NT2/D1 (cell line): ENCODE measurements at places on chromosomes 6 and 20.

- DNase-seq: no peak
Measured at GRCh38 chr6:105021399-105021798, 64.5 kb downstream of the LIN28B start.

- peak; percentile 97 for DNase-seq
Measured at GRCh38 chr20:3820048-3820900, at the start of gene AP5S1. Gene AP5S1, plus strand, starts transcription at chr20:3820547. Its CDS starts 1,571 bp downstream, at chr20:3822118.

DNA sequence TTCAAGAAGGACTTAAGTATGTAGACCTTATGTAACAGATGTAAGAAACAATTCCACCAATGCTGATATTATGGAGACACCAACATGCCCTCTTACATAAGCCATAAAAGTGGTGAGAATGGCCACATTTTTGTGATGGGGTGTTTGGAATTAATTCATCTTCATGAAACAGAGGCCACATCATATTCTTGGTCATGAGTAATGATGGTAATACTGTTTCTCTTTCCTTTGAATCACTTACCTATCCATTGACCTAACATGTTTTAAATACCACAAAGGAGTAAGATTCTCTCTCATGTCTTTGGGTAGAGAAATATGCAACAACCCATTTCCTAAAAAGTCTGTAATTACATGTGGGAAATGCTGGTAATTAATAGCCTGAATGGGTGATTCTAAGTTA lies 545.4 kb upstream of the FLRT3 start:
- DNase-seq: no peak

GRCh38 chr6:156175971-156176421 lies 601.2 kb upstream of the ARID1B start:
- peak; percentile 66 for DNase-seq

- no peak for DNase-seq
Measured at GRCh38 chr20:11437611-11438380, 479.9 kb upstream of the BTBD3 start.

DNA sequence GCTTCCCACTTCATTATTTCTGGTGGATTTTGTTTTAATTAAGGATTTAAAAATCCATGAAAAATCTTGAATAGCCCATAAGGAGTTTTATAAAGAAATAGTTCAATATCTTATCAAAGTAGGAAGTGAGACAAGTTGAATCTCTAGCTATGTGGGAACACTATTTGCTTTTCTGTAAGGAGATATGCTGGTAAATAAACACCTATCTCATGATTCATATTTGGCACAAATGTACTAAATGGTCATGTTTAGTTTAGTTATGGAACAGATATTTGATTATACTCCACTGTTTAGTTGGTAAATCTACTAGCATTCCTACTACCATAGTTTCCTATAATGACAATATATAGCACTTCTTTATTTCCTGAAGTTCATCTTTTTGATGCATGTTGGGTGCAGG lies 239.9 kb upstream of the CEP162 start:
- no peak for DNase-seq

DNA sequence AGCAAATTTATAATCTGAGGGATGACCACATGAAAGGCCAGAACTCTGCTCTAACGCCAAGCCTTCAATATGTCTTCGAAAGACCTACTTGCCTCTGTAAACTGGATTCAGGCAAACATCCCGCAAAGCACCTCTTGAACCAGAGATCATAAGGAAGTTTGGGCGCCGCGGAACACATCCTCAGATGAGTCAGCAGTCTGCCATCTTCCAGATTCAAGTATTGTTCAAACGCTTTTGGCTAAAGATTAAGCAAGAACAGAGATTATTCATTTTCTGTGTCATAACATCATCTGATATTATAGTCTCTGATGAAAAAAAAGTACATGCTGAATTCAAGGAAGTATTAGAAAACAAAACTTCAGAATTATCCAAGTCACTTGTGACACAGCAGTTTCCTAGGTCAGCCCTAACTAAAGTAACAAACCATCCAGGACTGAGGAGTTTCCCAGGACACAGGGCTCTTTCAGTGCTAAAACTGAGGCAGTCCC lies 20.8 kb downstream of the TBC1D7 start:
- no peak for DNase-seq

DNA sequence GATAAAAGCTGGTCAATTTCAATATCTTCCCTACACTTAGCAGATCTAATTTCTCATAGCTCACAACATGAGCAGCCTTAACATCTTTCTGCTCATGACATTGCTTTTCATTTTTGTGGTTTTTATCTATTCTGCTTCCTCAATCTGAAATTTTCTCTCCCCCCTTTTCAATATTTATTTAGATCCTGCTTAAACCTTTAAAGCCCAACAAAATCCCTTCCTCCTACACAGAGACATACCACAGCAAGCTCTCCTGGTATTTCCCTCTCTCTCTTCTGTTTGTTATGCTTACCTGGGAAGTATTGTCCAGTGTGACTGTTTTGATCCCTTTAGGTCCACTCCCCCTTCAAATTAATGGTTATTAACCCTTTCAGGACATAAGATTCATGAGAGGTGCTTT lies 582.5 kb downstream of the RFPL4B start:
- DNase-seq: no peak

- no peak for DNase-seq
Measured at GRCh38 chr6:170265655-170266054, 25.2 kb downstream of the DLL1 start.

GRCh38 chr6:83429857-83430610 lies 817 bp downstream of the ME1 start:
- no peak for DNase-seq

DNA sequence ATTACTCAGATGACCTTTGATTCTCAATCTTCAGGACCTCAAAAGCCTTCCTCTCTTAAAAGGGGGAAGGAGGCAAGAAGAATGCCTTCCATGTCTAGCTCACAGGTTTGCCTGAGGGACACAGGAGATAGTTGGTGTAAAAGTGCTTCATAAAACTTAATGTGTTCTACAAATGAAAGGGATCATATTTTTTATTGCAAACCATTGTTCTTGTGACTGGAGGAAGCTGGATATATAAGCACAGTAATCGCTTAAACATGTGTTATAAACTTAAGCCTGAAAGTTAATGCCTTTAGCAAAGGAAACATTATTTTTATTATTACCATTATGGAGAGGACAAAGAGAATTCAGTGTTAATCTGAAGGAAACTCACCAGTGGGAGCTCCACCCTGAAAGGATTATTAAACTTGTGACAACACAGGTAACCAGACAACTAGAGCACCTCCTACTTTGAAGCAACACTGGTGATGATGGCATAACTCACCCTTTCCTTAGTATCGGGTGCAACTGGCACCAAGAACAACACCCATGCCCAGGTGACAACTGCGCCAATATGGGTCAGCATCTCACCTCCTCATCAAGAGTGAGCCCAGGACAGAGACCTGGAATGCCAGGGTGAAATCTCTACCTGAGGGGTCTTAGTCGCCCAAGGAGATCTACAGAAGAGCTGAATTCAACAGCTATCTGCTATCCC lies 288.7 kb upstream of the PRDM1 start:
- no peak for DNase-seq

- DNase-seq: no peak
Measured at GRCh38 chr6:41901882-41902519, 6.8 kb upstream of the USP49 start.

DNA sequence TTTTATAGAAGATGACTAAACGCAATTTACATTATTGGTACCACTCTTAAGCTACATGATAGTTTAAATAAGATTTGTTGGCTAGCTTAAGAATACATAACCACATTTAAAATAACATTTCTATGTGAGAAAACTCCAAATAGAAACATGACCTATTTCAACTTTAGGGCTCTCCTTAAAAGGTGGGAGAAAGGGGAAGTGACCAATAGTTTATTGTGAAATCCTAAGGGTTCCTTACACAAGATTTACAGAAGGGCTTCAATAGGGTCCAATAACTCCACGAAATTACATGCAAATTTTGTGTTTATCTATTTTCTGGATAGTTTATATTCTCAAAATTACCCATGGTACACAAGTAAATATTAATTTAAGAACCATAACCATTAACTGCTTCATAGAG lies 91.6 kb upstream of the DST start:
- no peak for DNase-seq

DNA sequence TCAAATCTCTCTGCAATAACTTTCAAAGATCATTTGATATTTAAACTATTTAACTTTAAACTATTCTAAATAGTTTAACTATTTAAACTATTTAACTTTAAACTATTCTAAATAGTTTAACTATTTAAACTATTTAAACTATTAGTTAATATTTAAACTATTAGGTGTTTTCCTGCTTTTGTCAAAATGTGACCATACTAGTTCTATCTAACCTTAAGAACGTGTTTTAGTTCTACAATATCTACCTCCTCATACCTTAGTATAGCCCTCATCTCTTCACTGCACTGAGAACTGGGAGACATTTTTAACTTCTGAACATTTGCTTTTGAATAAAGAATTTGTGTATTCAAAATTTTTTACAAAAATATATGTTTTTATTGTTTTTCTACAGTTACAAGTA lies 429.1 kb downstream of the ADGRB3 start:
- no peak for DNase-seq

- DNase-seq: no peak
Measured at GRCh38 chr6:147046141-147046877, 157.9 kb upstream of the STXBP5 start.

DNA sequence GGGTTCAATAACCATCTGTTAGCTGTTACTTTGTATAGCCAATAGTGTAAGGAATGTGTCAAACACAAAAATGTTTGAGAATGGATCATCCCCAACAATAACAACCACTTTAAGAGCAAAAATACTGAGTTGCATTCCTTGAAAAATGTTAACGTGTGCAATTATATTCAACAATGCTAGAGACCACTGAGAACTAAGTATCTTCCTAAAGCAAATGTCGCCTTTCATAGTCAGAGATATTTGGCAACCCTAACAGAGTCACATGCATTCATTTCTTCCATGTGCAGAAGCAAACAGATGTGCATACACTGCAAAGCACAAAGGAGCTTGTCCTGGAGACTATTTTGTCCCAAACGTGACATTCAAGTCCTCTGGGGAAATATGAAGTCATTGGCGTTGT lies 448.6 kb downstream of the GJA1 start:
- DNase-seq: no peak

DNA sequence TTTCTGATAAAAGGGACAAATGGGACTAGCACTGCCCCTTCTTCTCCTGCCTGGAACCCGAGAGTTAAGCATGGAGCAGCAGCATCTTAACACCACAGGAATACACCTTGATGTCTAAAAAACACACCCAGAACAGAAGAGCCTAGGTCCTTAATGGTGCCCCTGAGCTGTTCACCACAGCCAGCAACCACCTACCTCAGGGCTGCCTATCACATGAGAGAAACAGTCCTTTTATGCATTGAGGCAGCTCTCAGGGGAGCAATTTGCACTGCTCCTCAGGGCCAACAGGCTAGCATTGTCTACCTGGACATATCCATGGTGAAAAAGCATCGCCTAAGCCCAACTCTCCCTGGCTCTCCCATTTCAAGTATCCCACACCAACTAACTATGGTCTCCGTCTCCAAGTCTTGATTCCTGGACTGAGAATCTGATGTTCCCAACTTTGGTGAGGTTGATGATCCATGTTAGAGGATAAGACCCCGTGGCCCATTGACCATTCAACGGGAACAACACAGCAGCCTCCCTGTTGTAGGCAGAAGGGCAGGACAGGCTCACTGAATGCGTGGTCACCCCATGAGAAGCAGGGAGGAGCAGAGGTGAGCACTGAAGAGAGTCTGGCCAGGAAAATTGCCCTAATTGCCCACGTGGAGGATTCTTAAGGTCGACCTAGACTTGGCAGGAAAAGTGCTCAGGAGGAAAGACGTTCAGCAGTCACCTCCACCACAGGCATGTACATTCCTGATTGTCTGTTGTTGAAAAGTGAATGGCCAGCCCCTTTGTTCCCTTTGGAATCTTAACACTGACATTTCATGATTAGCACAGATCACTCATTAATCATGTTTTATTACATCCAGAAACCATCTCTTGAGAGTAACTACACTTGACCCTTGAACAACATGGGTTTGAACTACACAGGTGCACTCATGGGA lies 4.2 kb upstream of the APMAP start:
- no peak for DNase-seq

DNA sequence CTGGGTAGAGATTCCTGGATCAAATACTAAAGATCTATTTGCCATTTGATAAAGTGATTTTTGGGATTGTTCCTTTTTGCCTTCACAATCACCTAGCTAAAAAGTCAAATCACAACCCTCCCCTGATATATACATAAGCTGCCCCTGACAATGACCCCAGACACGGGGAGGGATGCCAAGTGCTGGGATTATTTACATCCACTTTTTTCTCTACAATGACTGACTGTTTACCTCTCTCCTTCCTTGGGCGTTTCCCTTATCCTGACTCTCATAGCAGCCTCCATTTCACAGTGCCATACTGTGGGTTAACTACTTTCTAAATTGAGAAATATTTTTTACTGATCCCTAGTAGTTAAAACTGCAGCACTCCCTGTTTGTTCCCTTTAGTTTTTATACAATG lies 150.8 kb upstream of the TMEM170B start:
- DNase-seq: no peak

GRCh38 chr6:11952316-11952715 lies 59.8 kb upstream of the HIVEP1 start:
- DNase-seq: no peak

- DNase-seq: no peak
Measured at GRCh38 chr20:1934156-1934555, 38.9 kb downstream of the SIRPA start.

GRCh38 chr6:6333501-6333900 lies 13.0 kb upstream of the F13A1 start:
- DNase-seq: no peak

DNA sequence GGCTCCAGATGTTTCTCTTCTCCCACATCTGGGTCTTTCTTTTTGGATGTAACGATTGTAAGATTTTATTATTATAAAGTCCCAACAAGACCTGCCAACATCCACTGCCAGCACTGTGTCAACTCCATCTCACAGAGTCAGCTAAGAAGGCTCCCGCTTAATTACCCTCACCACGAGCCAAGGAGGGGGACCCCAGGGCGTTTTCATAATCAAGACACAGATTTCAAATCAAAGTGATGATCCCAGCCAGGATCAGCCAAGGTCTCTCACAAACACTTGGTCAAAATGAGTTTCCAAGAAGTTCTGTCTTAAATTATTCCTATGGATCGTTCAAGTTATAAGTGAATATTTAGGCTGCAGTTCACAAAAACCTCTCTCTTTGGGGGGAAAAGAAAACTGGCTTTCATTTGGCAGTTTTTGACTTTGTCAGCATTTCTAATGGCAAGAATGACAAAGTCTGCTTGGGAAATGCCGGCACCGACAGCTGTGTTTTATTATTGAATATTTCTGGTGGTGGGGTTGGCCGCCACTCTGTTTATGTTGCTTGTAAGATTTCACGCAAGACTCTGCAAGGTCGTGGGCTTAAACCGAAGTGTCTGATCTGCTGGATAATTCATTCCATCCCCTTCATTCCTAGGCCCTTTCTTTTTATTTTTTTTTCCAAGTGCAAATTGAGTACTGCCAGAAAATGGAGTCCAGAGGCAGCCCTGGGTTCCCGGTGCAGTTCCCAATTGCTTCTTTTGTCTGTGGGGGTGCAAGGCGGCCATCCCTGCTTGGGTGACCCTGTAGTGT lies 170.2 kb upstream of the PMEPA1 start:
- DNase-seq: no peak
